ENCODE measurements at places on chromosomes 3 and 15.
A peak's percentile ranks its signal among the peaks of the same experiment; 100 is the strongest.

GRCh38 chr3:169324452-169324785 is 339.1 kb downstream of the MECOM start:
- no peak for DNase-seq

GRCh38 chr3:141413391-141413790 is 45.1 kb downstream of the ZBTB38 start:
- DNase-seq: no peak

GRCh38 chr15:36497901-36498300 is 81.5 kb upstream of the CDIN1 start:
- no peak for DNase-seq

DNA sequence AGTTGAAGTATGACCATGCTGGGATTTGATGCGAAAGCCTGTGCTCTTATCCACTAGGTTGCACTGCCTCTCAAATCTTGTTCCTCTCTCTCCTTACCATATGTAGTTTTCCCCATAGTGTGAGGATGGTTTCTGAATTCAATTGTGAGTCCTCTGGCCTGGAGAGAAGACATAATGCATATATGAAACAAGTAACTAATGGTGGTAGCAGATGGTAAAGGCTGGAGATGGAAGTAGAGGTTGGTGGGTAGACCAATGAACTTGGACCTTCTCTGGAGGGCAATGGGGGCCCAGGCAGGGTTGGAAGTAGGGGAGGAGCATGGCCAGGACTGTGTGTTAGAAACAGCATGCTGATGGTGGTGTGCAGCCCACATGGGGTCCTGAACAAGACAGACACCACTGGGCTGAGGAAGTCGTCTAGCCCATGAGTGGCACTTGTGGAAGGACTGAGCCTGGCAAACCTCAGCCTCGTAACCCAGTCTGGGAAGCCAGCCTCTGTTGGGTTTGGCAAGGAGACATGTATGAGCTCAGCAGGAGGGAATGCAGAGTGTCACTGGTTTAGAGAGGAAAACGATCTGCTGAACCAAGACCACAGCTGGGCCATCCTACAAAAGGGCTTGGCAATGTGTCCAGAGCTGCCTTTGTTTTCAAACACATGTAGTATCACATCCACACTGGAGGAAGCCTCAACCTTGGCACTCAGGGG is 18.5 kb upstream of the LMCD1 start:
- DNase-seq: peak; percentile 68

- no peak for DNase-seq
Observed at GRCh38 chr3:53137835-53138446, 7.7 kb upstream of the RFT1 start.

- DNase-seq: no peak
Observed at GRCh38 chr3:100562224-100562857, 47.1 kb upstream of the ADGRG7 start.

- DNase-seq: no peak
Observed at GRCh38 chr3:45628746-45629145, 34.2 kb downstream of the LIMD1 start.

- DNase-seq: no peak
Observed at GRCh38 chr3:50390508-50391224, 31.3 kb upstream of the TMEM115 start.

GRCh38 chr3:100443690-100444089 is 42.4 kb downstream of the LNP1 start:
- DNase-seq: no peak

DNA sequence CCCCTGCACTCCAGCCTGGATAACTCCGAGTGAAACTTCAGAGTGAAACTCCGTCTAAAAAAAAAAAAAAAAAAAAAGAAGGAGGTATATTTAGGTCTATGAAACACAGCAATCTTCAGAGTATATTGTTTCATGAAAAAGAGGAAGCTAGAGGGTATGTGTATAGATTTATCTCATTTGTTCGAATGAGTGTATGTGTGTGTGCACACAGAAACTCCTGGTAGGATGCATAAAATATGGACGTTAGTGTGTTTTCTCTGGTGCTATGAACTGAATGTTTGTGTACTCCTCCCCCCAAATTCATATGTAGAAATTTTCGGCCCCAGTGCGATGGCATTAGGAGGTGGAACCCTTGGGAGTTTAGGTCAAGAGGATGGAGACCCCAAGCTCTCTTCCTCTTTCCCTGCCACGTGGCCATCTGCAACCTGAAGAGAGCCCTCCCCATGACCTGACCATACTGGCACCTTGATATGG is 98.6 kb upstream of the KLF13 start:
- DNase-seq: no peak

- DNase-seq: no peak
Observed at GRCh38 chr3:9238721-9239295, 10.6 kb downstream of the SRGAP3 start.

DNA sequence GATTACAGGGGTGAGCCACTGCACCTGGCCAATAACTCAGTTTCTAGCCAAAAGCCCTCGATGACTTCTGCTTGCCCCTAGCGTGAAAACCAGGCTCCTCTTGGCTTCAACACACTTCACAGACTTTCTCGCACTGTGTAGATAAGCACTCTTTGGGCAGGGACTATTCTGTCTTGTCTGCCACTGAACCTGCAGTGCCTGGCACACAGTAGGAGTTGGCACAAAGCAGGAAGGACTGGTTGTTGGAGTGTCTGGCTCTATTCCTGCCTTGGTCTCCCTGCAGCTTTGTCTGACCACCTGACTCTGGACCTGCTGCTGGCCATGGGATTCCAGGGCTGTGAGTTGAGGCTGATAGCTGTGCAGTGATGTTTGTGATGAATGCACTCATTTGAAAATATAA is 46.4 kb upstream of the RGMA start:
- DNase-seq: no peak

- no peak for DNase-seq
Observed at GRCh38 chr15:56837273-56837672, 81.2 kb upstream of the TCF12 start.

- no peak for DNase-seq
Observed at GRCh38 chr3:170482199-170482598, 63.5 kb downstream of the CLDN11 start.

- peak; percentile 72 for DNase-seq
Observed at GRCh38 chr3:18237251-18238005, 187.7 kb downstream of the SATB1 start.

DNA sequence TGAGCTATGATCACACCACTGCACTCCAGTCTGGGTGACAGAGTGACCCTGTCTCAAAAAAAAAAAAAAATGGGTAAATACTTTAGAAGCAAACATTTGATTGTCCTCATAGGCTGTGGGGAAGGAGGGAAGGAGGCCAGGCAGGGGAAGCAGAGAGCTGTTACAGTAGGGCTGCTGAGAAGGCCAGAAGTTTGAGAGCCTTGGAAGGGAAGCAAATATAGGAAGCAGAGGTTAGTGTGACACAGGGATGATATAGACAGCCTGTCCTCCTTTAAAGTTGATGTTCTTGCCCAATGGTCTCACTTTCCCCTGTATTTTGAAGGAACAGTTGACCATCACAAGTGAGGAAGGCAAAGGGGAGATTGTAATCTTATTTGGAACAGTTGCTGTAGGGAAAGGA is 5.3 kb upstream of the ALPK3 start:
- no peak for DNase-seq

DNA sequence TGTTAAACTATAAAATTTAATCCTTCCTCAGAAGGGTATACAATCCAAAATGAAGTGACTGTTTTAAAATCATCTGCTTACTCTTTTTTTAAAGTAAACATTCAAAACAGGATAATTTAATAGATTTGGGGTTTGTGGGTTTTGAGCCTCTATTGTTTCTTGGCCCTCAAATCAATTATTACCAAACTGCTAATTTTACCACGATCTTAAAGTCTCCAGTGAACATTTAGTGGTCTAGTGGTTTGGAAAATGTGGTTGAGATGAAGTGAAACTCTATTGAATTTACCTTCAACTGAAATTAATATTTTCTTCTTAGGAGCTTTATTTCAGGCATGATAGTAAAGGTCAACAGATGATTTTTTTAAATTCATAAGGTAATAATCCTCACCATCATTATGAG is 11.2 kb upstream of the ATP11B start:
- DNase-seq: no peak

- no peak for DNase-seq
Observed at GRCh38 chr3:56468184-56469106, at the start of gene ERC2. Gene ERC2, minus strand, starts transcription at chr3:56468467.

DNA sequence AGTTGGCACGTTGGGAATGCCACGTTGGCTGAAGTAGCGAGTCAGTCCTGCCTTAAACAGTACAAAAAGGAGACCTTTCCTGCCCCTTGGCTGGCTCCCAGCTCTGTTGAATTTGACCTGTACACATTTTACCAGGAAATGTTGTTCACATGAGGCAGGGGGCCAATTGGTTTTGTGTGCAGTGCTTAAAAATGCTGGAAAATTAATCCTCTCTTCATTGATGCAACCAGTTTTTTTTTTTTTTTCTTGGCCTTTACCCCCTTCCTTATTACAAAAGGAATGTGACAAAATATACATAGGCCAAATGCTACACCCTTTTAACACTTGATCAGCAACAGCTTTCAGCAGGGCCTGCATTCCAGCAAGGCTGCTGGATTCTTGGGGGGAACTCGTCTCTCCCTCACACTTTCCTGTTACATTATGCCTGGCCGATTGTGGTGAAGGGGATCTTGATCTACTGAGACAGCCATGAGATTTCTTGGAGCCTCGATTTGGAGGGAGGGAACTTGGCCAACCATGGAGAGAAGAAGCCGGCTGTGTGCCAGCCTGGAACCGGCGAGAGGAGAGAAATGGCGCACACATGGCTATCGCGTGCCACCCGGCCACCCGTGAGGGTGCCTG is 93.1 kb downstream of the DNASE1L3 start:
- no peak for DNase-seq

- DNase-seq: no peak
Observed at GRCh38 chr3:130901463-130902204, 7.8 kb downstream of the ATP2C1 start.

DNA sequence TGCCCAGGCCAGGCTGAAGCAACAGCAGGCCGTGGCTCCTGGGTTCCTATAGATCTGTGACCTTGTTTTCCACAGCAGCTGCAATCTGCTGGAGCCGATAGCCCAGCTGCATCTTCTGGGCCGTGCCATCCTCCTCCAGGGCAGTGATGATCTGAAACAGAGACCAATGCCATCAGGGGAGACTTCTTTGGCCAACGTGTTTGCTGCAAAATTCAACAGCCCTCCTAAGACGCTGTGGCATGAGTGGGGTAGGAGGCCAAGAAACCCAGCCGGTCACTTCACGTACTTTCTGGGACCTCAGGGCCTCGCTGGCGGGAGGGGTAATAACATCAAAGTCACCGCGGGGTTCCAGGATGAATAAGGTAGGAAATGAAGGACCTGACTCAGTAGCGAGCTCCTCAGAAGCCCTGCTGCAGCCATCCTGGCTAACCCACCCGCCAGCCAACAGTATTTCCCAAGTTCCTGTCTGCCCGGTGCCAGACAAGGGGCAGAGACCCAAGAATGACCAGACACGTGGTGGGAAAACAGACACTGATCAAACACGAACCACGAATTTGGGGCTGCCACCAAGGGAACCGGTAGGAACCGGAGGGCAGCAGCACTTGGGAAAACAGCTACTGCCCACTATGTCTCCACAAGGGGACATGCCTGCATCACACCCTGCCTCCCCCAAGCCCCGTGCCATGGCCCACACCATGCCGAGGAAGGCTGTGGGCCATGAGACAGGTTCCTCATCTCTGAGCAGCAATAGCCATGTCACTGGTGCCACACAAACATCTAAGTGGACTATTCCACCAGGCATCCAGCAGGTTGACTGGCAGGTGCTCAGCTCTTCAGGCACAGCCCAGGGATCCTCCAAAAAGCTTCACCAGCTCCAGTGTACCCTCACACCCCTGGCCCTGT is 25.2 kb downstream of the PLXNB1 start:
- DNase-seq: no peak

GRCh38 chr3:100089812-100090668 is 24.3 kb downstream of the FILIP1L start:
- DNase-seq: peak; percentile 53

- no peak for DNase-seq
Observed at GRCh38 chr15:50810128-50810527, 44.6 kb upstream of the SPPL2A start.

DNA sequence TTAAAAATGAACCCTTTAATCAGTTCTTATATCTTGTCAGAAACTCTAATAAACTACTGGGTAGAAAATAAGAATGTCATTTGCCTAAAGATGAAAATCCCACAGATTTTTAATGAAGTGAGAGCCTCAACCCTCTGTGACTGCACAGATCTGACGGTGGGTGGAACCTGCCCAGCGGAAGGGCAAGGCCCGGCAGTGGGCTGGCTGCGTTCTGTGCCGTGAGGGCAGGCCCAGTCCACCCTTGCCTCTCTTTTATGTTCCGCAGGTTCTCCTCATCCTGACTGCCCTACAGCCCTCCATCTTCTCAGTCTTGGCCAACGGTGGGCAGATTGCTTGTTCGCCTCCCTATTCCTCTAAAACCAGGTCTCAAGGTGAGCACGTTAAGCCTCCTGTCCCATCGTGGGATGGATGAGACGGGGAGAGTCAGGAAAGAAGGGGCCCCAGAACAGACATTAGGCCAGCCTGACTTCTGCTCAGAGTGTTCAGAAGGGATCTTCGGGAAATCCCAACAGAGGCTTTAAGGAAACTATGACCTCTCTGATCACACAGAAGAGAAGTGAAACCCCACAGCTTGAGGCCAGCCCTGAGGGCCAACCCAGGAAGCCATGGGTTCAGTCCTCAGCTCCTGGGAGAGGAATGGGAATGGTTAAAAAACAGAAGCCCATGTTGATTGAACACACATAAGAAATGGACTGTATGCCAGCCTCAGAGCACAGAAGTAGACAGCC is 16.0 kb downstream of the SLC51A start:
- no peak for DNase-seq

DNA sequence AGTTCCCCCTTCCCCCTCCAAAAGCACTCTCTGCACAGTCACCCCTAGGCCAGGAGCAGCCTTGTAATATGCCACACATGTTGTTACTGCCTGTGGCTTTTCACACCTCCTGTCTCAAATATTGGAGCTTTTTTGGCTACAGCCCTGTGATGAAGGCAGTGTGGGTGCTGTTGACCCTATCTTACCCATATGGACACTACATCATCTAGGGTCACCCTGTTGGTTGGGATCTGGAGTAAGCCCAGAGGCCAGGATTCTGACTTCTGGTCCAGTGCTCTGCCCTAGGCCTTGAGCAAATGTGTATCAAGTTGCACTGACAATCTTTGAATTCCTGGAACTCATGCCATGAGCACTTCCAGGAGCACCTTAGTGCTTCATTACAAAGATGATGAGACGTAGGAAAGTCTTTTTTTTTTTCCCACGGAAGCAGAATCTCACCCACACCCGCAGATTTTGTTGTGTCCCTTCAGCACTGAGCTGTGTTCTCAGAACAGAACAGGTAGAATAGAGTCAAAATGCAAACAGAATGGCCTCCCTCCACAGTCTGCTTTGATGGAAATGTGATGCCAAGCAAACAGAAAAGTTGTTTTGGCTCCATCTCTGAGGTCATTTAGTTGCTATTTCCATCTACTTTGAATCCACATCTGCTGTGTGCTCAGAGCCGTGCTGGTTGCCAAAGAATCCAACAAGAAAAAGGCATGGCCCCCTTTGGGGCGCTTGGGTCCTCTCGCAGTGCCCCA is 49.6 kb downstream of the SMAD3 start:
- DNase-seq: no peak

- DNase-seq: no peak
Observed at GRCh38 chr3:106631373-106632108, 745.7 kb upstream of the CCDC54 start.
